Fibroblast of skin of right quadriceps (primary cell): ENCODE measurements at places on chromosomes 5 and 9.

- no peak for DNase-seq
Observed at GRCh38 chr5:63111891-63112290, 533.3 kb downstream of the LRRC70 start.

DNA sequence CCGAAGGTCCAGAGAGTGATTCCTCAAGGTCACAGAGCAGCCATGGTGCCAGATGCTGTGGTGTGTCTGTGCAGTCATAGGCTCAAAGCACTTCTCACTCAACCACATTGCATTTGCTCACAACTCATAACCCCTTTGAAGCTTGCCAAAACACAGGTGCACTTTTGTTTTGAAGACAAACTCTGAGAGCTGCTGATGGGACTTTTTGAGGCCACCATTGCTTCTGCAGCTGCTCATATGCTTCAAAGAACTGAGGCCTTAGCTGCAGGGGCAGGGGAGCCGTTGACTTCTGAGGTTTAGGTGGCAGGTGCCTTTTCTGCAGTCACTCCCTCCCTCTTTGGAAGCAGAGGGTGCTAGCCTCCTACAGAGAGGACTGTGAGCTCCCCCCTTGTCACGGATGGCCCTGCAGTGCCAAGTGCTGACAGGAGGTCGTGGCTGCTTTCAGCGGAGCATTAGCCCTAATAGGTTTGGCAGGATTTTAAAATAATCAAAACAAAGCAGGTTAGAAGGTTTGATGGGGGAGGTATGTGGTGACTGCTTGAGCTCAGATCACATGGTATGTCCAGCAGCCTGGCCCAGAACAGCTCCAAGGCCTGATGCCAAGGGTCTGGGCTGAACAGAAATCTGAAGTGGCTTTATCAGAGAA lies 232.1 kb downstream of the MAN2A1 start:
- DNase-seq: no peak

DNA sequence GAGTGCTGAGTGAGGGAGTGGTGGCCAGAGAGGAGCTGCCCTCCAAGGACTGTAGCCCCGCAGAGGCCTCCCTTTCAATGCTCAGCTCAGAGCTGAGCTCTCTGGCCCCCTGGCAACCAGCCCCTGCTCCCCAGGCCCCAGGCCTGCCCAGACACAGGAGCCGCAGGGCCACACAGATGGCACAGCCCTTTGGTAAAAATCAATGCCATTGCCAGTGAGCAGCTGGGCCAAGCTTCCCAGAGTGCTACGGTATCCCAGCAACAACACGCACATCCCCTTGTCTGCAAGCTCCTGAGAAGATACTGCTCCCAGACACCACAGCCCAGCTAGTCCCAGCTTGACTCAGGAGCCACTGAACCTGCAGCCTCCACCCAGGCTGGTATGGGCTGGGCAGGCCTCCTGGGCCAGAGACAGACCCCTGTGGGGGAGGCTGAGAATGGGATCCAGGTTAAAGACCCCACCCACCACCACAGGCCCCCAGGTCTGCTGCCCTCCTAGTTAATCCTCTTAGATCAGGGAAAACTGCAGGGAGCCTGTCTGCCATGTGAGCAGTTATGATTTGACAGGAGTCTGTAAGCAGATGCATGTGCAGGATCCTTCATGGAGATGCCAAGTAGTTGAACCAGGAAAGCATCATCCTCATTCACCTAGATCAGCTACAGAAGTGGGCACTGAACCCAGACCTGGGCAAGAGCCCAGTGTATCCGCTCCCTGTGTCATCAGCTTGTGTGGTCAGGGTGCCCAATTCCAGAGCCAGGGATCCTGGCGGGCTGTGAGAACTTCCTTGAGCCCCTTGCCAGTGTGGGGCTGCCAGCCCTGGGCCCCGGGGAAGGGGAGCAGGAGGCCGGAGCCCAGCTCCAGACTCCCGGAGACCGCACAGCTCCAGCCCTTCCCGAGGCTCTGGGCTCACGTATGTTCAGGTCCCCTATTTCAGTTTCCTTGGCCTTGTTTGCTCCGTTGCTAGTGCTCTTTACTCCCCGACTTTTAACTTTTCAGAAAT lies 26.7 kb upstream of the ADAMTS2 start:
- no peak for DNase-seq

- no peak for DNase-seq
Observed at GRCh38 chr5:171369898-171370297, 17.8 kb upstream of the NPM1 start.

GRCh38 chr5:159902444-159903121 lies 13.7 kb upstream of the ADRA1B start:
- DNase-seq: peak; percentile 69

DNA sequence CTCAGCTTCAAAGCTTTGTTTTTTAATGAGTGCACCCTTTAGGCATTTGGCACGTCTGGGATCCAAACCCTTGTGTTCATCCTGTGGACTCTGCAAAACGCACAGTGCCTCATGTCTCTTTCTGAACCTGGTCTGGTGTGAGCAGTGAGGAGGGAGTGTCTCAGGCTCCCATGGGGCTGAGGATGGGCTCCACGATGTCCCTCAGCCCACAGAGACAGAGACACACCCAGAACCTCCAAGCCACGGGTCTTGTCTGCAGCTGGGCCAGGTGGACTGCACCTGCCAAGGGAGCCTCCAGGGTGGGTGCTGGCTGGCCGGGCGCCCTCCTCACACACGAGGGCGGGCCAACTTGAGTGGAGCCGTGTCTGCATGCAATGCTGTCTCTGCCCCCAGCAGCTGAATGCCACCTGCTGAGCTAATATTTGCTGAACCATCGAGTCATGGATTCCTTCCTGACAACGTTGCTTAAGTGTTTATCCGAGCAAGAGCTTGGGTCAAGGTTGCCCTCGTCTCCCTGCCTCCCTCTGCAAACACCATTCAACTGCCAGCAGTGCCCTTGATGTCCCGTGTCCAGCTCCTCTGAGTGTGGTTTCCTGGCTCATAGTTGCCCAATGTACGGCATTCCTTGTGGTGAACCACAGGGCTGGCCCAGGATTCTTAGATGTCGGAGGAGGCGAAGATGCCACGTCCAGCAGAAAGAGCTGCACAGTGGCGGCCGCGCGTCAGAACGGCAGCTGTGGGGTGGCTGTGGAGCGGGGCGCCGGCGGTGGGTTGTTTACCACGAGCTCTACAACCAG lies 31.4 kb upstream of the LPCAT1 start:
- peak; percentile 34 for DNase-seq

GRCh38 chr9:72909428-72909827 lies 43.4 kb downstream of the ALDH1A1 start:
- DNase-seq: no peak

DNA sequence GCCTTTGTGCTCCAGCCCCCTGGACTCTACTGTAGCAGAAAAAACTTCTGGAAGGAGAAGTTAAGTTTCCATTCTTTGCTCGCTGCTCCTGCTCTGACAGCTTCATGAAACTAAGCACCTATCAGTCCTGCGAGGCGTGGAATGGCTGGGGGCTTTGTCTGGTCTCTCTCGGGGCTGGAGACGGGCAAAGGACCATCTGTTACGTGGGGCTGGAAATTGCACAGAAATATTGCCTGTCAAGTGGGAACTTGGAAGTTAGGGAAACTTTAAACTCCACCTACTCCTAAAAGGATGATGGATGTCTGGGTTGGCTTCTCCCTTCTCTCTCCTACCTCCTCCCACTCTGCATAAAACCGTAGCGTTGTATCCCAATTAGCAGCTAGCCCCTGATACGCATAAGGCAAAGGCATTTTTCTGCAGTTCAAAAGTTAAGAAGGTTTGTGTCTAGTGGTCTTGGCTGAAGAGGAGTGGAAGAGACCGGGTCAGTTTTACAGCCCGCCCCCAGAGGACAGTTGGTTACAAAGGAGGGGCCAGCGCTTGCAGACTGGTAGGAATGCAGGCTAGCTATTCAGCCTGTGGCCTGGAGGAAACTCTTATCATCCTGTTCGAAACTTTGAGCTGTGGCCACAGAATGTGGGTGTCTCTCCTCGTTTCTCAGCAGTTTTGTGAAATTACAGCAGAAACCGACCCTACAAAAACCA lies 1.3 kb downstream of the FBXL7 start:
- DNase-seq: peak; percentile 75

GRCh38 chr5:5178136-5178535 lies 38.0 kb downstream of the ADAMTS16 start:
- DNase-seq: no peak

DNA sequence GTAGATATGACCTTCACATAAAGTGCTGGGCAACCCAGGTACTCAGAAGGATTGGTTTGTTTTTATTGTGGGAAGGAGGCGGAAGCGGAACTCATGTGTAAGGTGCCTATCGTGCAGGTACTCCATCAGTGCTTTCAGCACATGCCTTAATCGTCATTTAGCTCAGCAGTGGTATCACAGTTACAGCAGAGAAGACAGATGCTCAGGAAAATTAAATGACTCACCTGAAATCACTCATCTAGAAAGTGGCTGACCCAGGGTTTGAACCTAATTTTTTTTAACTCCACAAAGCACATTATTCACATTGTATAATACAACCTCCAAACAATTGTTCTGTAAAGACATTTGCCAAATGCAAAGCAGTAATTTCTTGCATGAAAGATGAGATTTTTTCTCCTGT lies 2.2 kb downstream of the C5orf46 start:
- no peak for DNase-seq

- no peak for DNase-seq
Observed at GRCh38 chr9:7095058-7095457, 337.3 kb downstream of the KDM4C start.

DNA sequence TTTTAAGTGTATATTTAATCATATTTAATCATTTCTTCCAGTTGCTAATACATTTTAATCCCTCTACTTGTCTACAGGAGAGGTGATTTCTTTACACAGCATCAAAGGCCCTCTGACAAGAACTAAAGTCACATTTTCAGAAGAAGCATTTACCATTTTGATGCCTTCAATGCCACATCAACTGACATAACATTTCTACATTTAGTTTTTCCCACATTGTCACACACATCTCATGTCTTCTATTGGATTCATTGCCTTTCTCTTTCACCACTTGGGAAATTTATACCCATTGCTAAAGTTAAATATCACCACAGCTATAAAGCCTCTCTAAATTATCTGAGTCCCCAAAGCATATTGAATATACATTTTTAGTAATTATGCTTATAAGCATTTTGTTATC lies 1907.5 kb upstream of the CDH9 start:
- DNase-seq: no peak
